Uterus (tissue), 4 donors: ENCODE measurements at places on chromosomes 12 and 14. TPM values are rescaled to one million over a fixed set of nuclear protein-coding genes. Genes with fewer than 3 reads are reported as not detected.
A peak's percentile ranks its signal among the peaks of the same experiment; 100 is the strongest.

GRCh38 chr12:46777587-46777986, 48.2 kb downstream of the SLC38A4 start:
- no peak for DNase-seq

DNA sequence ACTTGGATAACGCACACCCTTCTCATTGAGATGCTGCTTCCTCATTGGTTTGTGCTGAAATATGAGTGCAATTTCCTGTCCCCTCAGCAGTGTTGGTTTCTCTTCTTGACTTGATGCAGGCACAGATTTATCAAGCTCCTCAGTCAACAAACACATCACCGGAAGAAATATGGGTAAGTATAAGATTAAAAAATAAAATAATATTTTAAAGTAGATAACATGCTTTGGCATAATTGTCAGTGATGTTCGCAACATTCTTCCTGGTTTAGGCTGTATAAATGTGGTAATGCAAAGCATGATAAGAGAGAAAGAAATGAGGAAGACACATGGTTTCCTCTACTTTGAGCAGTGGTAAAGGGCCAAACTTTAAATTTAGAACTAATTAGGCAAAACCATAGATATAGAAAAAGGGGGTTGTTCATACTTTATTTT, at the start of gene GPR65:
Gene GPR65, plus strand, starts transcription at position 86 of the 432 bp plus-strand sequence. CDS start 5,713 bp downstream, outside the sequence.
- no peak for DNase-seq

DNA sequence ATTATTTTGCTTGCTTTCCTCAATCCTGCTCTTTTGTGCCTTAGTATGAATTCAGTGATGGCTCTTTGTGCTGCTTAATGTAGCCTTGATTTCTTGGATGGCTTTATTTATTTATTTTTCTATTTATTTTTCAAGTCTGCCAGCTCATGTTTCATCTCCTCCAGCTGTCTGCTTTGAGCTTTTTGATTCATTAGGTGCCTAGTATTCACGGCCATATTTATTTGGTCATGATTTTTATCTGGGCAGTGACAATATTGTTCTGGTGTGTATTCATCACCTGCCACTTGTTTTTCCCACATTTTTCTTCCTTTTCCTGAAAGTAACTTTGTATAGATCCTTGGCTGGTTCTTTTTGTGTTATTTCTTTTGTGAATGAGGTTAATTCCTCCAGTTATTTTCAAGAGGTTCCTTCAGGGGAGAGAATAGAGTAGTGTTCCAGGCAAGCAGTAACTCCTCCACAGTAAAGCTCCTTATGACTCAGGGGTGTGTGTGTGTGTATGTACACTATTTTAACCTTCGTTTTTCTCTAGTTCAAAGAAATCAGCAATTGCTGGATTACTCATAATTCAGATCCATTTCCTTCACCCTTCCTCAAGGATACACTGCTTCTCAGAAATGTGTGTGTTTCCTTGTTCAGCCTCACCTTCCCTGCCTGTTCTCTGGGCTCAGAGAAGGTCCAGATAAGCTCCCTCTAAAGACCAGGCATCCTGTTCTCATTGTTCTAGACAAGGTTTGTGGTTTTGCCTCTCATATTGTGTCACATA, 51.6 kb upstream of the PMCH start:
- DNase-seq, result no peak

GRCh38 chr12:46217541-46218321, 51.1 kb downstream of the SLC38A1 start:
- no peak for DNase-seq

- peak; percentile 66 for DNase-seq
Observed at GRCh38 chr12:4562034-4562657, at the start of gene DYRK4. Gene DYRK4 (plus strand): TSS chr12:4562208. CDS start chr12:4562246, 38 bp downstream.

Gene GDF3
- not detected for total RNA-seq

Gene FOS
- total RNA-seq, result 169 TPM

Gene ZFHX2
- 1.7 TPM for total RNA-seq
